Natural killer cell (primary cell): ENCODE measurements at places on chromosomes 3 and 15. TPM values are rescaled to one million over a fixed set of nuclear protein-coding genes. Genes with fewer than 3 reads are reported as not detected.

NEO1 gene
- 17.4 TPM for total RNA-seq

DLL4 gene
- total RNA-seq, result 0.10 TPM

GRCh38 chr3:113247068-113247467, 35.7 kb downstream of the BOC start:
- no peak for DNase-seq

GRCh38 chr3:16802389-16802788, 82.4 kb upstream of the PLCL2 start:
- DNase-seq, result no peak

DNA sequence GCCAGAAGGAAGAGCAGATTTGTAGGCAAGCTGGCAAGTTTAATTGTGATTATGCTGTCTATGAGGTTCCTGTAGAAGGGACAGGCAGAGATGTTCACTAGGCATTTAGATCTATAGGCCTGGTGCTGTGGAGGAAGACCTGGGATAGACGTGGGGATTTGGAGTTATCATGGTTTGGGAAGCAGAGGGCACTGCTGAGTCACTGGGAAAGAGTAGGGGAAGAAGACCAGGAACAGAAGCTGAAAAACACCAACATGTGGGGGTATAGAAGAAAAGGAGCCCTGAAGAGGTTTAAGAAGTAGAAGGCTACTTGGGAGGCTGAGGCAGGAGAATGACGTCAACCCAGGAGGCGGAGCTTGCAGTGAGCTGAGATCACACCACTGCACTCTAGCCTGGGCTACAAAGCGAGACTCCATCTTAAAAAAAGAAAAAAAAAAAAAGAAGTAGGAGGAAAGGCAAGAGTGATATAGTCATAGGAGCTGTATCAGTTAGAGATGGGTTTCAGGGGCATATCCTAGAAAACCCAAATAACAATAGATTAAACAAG, 19.3 kb downstream of the GRK7 start:
- no peak for DNase-seq

DNA sequence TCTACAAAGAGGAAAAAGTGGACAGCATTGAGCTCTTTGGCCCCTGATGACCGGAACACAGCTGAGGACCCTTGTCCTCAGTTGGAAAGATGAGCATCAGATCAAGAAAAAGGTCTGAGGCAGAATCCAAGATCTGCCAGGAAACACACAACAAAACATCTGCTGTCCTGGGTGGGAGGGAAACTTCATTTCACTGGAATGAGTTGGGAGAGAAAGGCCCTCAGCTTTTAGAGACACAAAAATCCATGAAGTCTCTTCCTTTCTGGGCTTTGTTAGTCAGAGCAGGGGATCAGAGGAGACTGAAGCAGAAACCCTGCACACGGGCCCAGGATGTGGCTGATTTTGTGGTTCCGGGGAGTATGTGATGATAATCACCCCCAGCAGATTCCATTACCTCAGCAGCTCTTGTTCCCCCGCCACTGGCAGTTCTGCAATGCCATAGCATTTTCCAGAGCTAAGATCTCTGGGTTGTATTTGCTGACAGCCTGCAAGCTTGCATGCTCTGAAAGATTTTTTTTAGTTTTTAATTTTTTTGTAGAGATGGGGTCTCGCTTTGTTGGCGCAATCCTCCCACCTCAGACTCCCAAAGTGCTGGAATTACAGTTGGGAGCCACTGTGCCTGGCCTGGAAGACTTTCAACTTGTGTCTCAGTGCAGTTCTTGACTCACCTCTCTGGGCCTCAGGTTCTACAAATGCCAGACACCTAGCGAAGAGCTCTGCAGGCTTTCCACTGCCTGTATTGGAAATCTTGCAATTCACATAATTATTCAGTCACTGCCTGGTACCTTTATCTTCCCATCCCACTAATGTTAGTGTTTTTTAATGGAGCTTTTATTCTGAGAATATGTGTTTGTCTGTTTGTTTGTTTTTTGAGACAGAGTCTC, 5.8 kb upstream of the TATDN2 start:
- DNase-seq, result peak; percentile 57

ATP13A4 gene
- total RNA-seq, result 3.9 TPM

DNA sequence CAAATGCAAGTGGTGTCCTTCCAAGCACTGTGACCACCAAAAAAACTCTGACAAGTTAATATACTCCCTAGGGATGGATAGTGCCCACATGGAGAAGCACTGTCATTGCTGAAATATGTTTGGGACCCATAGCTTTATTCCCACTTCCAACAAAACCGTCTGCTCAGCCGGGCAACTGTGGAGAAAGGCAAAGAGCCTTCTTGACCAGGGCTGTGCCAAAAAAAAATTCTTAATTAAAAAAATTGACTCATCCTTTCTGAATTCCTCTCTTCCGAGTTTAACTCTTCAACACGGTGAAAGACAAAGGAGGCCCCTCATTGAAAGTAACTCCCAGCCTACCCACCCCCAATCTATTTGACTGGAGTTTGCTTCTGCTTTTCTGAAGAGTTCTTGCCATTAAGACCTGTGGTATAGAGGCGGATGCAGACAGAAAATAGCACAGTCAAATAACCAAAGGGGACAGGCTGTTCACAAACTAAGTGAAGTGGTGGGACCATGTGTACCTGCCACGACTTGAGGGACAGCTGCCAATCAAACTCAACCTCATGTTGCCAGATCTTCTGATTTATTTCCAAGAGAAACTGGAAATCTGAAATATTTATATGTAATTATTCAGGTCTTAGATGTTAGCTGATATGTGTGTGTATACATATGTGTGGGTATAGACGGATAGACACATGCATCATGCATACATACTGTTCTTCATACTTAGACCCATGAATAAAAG, 135.4 kb upstream of the PFN2 start:
- DNase-seq, result no peak

DNA sequence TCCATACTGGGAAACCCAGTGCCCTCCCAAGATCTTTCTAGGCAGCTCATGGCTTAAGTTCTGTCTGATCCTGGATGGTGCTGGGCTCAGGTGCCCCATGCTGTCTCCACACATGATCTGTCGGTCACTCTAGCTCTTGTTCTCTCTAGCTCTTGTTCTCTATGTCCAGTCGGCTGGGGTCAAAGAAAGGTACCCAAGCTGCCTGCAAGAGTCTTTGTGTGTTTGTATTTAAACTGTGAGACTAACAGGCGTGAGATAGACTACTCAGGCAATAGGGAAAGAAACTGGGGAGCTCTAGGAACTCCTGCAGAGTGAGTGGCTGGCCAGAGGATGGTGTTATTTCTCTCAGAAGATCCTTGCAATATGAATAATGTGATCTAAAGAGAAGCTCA, 40.2 kb downstream of the GPR156 start:
- no peak for DNase-seq

DNA sequence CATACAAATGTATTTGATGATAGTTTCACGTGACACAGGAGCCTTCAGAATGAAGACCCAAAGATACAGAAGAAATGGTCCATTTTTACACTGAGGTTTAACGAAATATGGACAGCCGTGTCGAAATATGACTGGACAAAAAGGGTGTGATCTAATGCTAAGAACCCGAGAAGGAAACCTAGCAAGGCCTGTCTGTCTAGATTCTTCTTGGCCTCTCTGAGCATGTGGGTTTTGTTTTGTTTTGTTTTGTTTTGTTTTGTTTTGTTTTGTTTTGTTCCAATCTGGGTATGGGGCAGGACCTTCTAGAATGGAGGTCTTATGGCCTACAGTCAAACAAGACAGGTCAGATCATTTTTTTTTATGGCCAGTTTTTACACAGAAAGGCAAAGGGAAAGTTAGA, 242.7 kb upstream of the STT3B start:
- no peak for DNase-seq

GRCh38 chr3:130341882-130342281, 3.6 kb upstream of the COL6A5 start:
- no peak for DNase-seq

GOLGA8S gene
- 6.0 TPM for total RNA-seq

- peak; percentile 83 for DNase-seq
Measured at GRCh38 chr3:46280105-46280797, 38.0 kb downstream of the CCR3 start.

- no peak for DNase-seq
Measured at GRCh38 chr3:187943677-187944389, 198.6 kb upstream of the BCL6 start.

KCTD6 gene
- total RNA-seq, result 7.5 TPM

ROPN1 gene
- not detected for total RNA-seq

DNA sequence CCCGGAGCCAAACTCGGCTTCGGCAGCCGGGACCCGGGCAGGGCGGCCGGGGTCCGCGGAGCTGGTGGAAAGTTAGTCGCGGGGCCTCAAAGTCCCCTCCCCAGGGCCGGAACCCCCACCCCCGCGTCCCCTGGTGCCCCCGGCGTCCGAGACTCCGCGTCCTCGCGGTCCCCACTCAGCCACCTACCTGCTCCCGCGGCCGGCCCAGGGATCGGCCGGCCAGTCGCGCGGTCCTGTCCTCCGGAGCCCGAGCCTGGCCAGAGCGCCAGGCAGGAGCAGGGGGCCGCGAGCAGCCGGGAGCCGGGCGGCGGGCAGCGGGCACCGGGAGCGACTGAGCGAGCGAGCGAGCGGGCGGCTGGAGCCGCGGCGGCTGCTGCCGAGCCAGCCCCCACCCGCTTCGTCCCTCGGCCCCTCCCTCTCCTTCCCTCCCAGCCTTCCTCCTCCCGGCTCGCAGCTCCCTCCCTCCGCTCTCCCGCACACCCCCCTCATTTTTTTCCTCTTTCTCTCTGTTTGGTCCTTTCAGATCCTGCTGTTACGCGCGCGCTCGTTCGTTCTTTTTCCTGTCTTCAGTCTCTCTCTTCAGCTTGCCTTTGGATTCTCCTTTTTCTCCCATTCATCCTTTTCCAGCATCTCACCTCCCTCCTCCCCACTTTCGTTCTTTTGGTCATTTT, at the start of gene MEGF11:
Gene MEGF11 (minus strand): TSS at position 333 of the 671 bp plus-strand sequence. CDS start 125,347 bp downstream, outside the sequence.
- DNase-seq, result no peak

GRCh38 chr3:29301332-29302019, 20.6 kb downstream of the RBMS3 start:
- DNase-seq, result no peak

DNA sequence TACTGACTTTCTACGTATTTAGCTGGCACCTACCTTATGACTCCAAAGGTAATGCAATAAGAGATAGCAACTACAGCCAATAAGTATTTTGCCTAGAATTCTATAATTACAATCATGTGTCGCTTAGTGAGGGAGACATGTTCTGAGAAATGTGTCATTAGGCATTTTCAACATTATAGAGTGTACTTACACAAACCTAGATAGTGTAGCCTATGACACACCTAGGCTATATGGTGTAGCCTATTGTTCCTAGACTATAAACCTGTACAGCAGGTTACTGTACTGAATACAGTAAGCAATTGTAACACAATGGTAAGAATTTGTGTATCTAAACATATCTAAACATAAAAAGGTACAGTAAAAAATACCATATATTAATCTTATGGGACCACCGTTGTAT, 363.4 kb upstream of the DPH6 start:
- no peak for DNase-seq

DNA sequence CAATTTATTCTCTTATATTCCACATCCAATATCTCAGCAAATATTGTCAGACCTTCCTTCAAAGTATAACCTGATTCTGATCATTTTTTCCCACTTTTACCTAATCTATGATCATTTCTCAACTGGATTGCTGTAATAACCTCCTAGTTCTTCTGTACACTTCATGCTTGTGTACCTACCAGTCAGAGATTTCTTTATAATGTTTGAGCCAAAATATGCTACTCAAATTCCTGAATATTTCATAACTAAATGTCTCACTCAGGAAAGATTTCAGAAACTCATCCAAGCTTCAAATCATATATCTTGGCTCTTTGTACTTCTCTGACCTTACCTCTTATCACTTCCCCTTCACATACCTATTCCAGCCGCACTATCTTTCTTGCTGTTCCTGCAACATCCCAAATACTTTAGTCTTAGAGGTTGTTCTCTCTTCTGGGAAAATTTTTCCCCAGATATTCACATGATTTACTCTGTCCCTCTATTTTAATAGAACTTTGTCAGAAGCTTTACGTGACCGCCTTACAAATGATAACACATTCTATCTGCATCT, 20.0 kb downstream of the BCHE start:
- no peak for DNase-seq

GRCh38 chr15:61314427-61314826, 85.3 kb upstream of the RORA start:
- DNase-seq, result no peak

GRCh38 chr3:53195602-53196574, 34.9 kb downstream of the PRKCD start:
- DNase-seq, result peak; percentile 64

TMEM89 gene
- total RNA-seq, result not detected

- no peak for DNase-seq
Measured at GRCh38 chr3:173340626-173341025, 56.9 kb upstream of the NLGN1 start.

DNA sequence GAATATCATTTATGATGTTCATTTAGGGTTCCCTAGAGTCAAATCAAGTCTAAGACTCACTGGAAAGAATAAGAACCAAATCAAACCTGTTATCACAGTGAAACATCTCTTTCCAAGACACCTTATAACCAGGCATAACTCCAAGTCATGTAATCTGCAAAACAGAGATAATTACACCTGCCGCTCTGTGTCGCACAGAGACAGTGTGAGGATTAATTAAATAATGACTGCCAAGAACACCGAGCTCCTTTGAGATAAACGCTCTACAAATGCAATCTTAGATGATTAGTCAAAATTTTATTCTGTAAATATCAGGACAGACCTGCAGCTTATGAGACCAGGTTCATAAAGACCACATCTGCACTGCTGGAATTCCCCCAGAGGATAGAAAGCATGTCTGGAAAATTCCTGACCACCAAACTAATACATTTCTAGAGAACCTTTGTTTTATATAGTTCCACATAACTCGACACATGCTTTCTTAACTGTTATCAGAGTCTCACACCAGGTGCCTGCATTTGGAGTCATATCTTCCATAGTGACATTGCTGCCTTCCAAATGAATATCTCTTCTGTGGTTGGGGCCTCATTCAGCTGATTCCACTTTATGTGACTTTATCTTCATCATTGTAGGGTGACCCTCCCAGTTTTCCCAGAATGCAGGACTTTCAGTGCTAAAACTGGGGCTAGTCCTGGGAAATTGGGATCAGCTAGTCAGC, 252.8 kb downstream of the CD47 start:
- DNase-seq, result no peak

DNA sequence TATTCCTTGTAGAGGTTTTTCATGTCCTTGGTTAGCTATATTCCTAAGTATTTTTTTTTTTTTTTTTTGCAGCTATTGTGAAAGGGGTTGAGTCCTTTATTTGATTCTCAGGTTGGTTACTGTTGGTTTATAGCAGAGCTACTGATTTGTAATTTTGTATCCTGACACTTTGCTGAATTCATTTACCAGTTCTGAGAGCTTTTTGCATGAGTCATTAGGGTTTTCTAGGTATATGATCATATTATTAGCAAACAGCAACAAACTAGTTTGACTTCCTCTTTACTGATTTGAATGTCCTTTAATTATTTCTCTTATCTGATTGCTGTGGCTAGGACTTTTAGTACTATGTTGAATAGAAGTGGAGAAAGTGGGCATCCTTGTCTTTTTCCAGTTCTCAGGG, 737.4 kb downstream of the ZNF385D start:
- no peak for DNase-seq

PPM1L gene
- total RNA-seq, result 73.2 TPM

- DNase-seq, result no peak
Measured at GRCh38 chr3:133884054-133884886, 11.4 kb downstream of the RAB6B start.
